Stimulated activated CD4-positive, alpha-beta T cell treated with anti-CD3 and anti-CD28 coated beads, Interleukin-12 subunit alpha, Interleukin-12 subunit beta, amount 100 ng/mL, for 48 hours (primary cell): ENCODE measurements at places on chromosomes 5 and 9.

- DNase-seq = no peak
These were observed 128.2 kb upstream of the LARP1 start for GRCh38 chr5:154626876-154627557.

DNA sequence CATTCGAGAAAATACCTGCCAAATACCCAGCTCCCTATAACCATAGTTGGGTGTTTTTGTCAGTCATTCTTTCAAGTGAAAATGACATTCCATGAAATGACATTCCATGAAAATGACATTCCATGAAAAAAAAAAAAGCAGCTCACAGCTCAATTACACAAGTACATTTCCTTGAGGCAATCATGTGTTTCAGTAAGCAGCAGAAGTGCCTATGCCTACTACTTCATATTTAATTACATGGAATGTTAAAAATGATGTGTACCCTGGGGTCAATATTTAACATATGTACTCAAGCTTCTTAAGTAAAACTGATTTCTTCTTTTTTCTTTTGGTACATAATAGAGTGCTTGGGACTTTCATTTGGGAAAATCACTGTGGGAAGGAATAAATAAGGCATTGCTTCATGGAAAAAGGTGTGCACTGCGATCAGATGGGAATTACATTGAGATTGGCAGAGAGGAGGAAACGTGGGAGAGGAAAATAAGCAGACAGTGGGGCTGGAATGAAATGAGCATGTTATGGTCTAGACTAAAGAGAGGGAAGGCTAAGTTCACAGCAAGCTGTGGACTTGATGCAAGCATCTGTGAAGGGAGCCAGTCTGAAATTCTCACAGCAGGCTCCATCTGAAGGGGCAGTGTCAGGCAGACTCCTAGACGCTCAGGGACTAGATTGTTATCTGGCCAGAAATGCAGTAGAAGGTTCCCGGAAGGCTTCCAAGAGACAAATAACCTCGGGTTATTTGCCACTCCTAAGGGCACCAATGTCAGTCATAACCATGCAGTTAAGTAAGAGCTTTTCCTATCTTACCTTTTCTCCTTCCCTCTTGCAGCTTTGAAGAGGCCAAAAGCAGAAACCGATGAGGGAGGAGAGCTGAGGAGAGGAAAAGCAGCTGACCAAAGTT lies 15.2 kb upstream of the SPATA9 start:
- no peak for DNase-seq

GRCh38 chr5:21121213-21121612 lies 1133.2 kb upstream of the CDH18 start:
- no peak for DNase-seq

- no peak for DNase-seq
These were observed 573.9 kb downstream of the KIF4B start for GRCh38 chr5:155587458-155587857.

DNA sequence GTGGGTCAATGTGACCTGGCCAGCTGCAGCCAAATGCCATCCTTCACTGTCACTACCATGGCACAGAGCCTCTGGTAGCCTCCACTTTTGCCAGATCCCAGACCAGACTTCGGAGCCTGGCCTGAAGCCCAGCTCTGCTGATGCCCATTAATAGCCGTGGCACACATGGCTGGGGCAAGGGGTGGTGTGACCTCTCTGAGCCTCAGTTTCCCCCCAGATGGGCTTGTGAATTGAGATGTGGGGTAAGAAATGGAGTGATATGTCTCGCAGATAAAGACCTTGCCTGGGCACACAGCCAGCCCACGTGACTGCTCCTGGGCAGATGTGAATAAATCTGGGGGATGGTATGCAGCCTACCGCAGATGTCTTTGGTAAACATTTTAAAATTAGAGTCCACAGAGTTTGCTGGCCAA lies 13.9 kb downstream of the SUSD3 start:
- no peak for DNase-seq

DNA sequence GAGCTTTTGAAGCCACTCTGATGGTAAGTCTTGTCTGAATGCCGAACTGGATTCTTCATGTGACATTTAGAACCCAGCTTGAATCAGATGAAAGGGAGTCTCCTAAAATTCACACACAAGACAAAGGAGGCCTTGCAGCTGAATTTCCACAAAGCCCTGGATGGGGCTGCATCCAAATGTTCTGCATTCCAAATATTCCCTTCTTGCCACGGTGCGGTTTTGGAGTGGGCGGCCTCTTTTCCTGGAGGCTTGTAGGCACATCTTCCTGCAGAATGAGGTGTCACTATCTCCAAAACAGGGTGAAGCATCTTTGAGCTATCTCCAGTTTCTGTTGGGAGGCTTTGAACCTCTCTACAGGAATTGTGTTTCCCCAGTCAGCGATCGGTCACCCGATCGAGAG lies 342.7 kb downstream of the ARHGEF28 start:
- DNase-seq = no peak

GRCh38 chr9:2493109-2493508 lies 128.5 kb upstream of the VLDLR start:
- no peak for DNase-seq

GRCh38 chr9:99824378-99825171 lies 2.9 kb downstream of the NR4A3 start:
- DNase-seq = peak; percentile 67

DNA sequence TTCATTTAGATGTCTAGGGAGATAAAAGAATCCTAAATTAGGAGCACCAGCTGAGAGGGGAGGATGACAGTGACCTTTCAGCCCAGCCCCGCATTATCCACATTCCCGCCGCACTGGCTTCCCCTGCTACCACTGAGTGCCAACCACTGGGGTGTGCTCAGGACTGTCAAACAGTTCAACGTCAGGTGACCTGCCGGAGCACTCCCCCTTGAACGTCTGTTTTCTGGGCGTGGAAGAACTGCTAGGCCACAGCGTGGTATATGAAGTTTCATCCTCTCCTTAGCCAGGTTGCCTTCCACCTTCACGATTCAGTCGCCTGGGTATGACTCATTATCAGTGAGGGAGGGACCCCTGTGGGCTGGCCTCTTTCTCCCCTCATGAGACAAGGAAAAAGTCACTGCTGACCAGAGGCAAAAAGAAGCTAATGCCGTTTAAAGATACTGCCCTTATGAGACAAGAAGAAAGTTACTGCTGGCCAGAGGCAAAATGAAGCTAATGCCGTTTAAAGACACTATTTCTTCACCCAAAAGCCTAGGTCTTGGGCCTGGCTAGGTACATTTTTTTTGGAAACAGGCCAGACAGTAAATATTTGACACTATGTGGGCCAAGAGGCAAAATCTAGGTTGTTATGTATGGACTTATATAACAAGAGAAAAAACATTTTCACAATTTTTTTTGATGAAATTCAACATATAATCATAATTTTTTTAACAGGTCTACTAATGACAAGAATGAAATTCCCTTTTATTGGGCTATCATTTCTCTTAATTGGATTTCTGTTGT lies 4.6 kb downstream of the NMRK1 start:
- DNase-seq = no peak

GRCh38 chr5:26430323-26430722 lies 608.1 kb downstream of the CDH9 start:
- DNase-seq = no peak
